ENCODE measurements at places on chromosomes 2 and 18.

- no peak for DNase-seq
These were observed 21.6 kb downstream of the DARS1 start for GRCh38 chr2:135963841-135964240.

DNA sequence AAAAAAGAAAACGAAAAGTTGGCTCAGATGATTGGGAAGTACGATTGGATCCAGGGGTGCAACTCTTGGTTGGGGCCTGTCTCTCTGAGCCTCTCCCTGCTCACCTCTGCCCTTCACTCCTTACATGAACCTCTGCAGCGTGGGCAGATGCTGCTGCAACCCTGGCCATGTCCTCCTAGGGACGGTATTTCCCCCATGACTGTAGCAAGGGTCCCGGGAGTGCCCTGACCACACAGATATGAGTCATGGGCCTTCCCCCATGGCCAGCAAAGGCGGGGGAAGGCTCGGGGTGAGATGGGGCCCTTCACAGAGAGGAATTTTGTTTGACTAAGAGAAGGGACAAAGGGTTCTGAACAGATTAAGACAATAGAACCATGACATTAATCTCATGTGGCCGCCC, 129.0 kb downstream of the NCK2 start:
- DNase-seq = peak; percentile 39

- DNase-seq = peak; percentile 52
These were observed 313.8 kb downstream of the RIT2 start for GRCh38 chr18:42801706-42802105.

DNA sequence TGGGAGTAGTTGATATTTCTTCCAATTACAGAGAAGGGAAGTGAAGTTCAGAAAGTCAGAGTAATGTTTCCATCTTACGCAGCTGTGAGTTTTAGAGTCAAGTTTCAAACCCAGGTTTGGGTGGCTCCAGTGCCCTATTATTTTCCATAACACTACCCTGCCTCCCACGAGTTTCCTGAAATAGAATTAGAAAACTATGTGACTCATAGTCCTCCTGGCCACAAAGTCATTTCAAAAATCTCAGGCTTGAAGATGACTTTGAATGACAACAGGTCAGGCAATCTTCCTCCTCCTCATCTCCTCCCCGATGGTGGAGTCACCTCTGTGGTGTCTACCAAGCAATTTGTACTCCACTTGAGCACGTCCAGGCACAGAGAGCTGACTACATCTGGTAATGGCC, 212.3 kb upstream of the TRIB2 start:
- DNase-seq = peak; percentile 19

GRCh38 chr2:167133614-167134013, 245.3 kb downstream of the XIRP2 start:
- DNase-seq = no peak

- DNase-seq = no peak
These were observed 11.0 kb upstream of the CREG2 start for GRCh38 chr2:101398116-101398821.

GRCh38 chr2:224682134-224682533, 34.0 kb downstream of the CCDC195 start:
- no peak for DNase-seq

DNA sequence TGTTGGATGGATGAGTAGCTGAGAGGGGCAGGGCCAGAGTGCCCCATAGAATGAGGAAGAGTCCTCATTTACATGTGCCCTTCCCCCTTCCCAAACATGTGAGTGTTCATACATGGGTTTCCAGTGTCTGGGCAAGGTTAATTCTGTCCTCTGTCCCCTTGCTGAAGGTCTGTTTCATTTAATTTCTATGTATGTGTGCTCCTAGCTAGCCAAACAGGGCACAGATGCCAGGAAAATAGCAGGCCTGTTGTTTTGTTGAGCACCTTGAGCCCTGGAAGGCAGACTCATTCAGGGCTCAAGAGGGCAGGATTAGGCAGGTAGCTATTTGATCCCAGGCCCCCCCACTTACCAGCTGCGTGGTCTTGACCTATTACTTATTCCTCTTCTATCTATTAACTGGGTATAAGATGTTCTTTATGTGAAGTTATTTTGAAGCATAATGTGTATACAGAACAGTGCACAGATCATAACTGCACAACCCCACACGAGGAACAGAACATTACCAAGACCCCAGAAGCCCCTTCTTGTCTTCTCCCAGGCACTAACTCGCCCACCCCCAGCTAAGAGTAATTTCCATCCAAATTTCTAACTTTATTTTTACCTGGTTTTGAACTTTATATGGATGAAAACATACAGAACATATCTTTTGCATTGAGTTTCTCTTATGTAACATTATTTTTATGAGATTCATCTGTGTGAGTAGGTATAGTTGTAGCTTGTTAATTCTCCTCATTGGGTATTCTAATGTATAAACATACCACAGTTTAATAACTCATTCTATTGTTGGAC, 164.3 kb downstream of the RPIA start:
- DNase-seq = no peak

DNA sequence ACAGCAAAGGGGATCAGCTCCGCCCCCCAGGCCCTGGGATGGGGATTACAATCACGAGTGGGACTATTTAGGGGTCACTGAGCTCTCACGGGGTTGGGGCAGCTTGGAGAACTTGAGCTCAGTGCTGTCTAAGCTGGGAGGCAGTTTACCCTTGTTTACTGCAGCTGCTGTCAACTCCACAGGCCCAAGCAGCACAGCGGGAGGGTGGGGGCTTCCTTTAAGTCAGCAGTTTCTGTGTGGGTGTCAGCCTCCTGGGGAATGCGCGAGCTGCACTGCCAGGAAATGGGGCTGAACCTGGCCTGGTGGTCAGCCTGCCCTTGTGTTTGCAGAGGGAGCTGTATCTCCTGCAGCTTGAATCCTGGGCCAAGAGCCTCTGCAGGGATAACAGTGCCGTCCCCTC, 29.8 kb downstream of the TOGARAM2 start:
- DNase-seq = no peak

DNA sequence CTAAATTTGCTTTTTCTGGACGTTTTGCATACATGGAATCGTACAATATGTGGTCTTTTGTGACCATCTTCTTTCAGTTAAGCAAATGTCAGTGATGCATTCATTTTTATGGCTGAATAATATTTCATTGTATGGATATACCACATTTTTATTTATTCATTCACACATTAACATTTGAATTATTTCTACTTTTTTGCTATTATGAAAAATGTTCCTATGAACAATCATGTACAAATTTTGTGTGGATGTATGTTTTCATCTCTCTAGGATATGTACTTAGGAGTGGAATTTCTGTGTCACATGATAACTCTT, 67.4 kb upstream of the TXNDC2 start:
- no peak for DNase-seq

DNA sequence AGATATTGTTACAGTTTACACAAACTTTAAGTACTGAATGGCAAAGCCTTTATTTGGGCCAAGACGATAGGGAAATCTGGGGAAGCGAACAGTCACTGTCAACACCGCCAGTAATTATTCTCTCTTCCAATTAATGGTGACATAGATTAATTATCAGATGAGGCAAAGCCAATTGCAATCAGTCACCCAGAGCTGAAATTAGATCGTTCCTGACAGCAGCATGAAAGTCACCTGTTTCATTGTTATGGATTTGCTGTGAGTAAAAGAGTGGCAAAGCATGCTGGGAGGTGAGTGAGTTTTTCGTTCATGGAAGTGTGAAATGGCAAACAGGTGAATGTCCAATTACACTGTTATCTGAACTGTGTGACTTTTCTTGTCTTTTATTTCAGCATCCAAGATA, 164.8 kb upstream of the KLHL14 start:
- DNase-seq = no peak

DNA sequence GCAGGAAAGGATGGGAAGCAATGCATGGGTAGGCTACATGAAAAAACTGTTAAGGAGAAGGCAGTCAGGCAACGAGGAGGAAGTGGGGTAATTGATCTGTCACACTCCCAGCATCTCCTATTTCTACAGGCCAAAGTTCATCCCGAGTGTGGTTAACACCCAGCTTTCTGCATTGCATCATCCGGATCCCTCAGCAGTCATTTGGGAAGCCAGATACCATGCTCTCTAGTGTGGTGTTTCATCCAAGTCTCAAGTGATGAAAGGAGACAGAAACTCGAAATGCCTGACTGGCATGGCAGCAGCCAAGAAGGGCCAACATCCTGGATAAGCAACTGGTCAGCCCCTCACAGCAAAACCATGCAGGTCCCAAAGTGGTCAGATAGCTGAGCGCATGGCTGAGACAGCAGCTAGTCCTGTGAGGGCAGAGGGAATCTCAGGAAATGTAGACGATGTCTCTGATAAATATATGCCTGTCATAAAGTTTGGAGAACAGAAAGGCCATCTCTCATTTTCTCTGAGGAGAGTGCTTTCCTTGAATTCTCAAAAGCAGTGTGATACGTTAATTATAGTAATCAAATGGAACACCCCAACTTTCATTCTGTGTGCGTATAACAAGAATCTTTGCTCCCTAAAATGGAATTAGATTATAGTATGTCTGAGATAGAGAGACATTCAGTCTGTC, 24.8 kb upstream of the HNRNPA3 start:
- DNase-seq = peak; percentile 43

DNA sequence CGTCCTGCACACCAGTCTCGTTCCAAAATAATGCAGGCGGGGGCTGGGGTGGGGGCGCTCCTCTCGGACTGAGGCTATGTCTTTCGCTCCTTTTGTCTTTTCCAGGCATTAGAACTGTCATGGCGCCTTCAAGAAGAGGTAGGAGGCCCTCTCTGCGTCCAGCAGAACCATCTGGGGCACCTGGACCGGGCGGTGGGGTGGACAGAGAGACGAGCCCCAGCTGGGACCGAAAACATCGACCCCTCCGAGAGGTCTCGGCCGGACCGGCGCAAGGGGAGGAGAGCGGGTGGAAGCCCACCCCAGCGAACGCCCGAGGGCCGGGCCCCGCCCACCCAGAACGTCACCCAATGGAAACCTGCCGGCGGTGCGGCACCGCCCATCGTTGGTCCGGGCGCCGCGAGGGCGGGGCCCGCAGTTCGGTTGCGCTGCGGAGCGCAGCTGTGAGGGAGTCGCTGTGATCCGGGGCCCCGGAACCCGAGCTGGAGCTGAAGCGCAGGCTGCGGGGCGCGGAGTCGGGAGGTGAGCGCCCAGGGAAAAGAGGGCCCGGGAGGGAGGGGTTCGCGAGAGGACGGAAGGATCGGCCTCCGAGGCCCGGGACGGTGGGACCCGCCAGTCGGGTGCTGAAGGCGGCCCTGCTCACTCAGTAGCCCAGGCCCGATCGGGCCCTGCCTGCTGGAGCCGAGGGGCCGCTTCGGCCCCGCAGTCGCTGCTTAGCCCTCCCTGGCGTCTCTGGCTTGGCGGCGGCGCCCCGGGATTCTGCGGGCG, at the start of gene NRBP1:
NRBP1 (plus strand) TSS at position 419 of the 765 bp plus-strand sequence. CDS start 4,643 bp downstream, outside the sequence.
- peak; percentile 52 for DNase-seq

DNA sequence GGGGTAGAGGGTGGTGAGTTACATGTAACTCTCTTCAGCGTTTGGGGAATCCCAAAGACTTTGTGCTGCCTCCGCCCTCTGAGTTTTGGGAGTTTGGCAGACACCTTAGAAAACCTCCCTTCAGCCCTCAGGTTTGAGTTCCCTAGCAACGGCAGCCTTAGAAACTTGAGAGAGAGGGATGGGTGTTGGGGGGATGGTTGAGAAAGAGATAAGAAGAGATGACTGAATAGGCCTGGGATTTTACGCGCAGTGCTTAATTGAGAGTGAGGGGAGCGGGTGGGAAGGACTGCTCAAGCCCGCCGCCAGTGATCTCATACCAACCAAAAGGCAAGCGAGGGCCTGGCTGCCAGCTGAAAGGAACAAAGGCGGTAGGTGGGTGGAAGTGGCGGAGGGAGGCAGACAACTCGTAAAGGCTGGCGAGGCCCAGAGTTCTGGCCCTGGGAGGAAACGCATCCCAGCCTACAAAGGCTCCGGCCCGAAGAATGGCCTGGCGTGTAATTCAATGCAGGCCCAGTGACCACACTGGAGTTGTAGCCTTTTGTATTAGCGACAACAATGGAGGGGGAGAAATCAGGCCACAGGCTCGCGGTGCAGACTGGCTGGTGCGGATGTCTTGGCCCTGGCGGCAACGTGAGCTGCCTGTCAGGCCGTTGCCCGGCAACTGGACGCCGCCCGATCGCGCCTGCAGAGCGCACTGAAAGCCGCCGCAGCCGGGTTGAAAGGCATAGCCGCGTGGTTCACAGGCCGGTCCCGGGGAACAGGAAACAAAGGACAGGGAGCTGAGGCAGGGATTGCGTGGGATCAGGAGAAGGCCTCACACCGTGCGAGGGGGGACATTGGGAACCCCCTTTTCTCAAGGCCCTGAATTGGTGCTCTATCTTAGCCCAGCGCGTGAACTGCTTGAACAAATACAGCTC, 39.9 kb upstream of the DARS1 start:
- no peak for DNase-seq

GRCh38 chr2:231370749-231371429, 24.6 kb upstream of the B3GNT7 start:
- DNase-seq = no peak

DNA sequence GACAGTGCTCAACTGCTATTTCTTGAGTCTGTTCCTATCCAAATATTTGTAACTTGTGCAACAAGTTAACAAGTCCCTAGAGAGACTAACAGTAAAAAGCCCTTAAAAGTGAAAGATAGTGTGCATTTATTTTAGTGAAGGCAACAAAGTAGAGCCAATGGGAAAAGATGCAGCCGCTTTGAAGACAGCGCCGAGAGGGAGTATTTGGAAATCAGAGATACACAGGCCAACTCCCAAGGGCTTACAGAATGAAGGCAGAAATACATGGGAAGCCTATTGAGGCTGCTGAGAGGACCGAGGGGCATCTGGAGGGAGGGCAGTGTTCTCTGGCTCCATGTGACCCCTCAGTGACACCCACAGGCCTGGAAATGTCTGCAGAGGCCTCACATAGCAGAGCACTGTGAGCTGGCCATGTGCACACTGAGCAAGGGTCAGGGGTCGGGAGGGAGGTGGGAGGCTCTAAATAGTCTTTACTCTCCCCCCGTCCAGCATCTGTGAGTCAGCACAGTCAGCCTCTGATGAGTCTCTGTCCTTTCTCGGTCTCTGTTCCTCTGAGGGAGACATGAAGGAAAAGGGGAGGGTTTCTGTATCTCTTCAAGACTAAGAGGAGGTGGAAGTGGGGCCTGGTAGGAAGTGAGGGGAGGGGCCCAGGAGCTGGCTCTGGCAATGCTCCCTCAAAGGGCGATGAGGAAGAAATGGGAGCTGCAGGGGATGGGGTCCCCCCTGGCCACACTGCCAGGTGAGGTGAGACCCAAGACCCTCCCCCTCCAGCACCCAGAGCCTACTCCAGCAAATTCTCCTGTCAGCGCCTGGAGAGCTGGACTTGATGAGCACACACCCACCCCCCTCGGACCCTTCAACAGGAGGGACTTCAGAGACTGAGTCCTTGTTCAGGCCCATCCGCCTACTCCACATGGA, 133.6 kb downstream of the SP3 start:
- no peak for DNase-seq

- DNase-seq = peak; percentile 34
These were observed 47.7 kb upstream of the PLB1 start for GRCh38 chr2:28447943-28448792.

DNA sequence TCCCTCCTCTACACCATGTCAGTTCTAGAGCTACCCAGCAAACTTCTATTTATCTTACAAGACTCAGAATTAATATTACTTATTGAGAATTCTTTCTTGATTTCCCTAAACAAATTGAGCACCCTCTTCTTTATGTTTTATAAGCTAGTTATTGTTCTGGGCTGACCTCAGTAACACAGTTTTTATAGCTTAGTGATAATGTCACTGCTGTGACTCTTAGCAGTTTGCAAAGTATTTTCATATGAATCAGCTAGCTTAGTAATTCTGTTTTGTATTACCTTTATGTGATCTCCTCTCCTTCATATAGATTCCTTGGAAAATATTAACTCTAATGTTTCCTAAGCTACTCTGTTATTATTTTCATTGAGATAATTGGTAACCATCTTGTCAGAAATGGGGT, 114.9 kb downstream of the PMS1 start:
- DNase-seq = no peak
